ENCODE measurements at places on chromosomes 2 and 18.

DNA sequence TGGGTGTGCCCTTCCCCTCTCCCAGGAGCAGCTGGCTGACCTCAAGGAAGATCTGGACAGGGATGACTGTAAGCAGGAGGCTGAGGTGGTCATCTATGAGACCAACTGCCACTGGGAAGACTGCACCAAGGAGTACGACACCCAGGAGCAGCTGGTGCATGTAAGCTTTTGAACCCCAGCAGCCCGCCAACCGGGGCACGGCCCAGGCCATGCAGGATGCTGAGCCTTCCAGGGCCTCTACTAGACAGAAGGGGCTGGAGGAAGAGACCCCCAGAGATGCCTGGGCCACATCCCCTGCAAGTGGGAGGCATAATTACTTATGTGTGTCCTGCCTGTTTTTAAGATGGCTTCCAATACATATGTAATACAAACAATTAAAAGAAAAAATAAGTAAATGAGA lies 239.3 kb downstream of the GLI2 start:
- DNase-seq, result no peak

- DNase-seq, result no peak
Observed at GRCh38 chr2:119637371-119637770, 41.6 kb upstream of the TMEM177 start.

GRCh38 chr2:30371772-30372373 lies 75.2 kb upstream of the LCLAT1 start:
- DNase-seq, result no peak

DNA sequence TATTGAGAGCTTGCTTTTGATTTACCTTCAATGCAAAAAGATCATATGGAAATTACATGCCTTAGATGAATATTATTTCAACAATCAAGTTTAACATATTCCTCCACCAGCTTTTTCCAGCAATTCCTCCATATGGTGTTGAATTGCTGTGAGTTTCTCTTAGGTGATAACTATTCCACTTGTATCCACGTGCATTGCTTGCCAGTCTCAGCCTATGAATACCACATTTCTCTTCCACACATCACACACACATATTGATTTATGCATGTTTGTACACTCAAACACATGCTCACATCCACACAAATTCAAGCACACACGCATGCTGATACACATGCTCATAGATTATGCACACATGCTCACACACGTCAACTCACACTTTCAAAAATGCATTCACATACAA lies 770.0 kb upstream of the LINC00305 start:
- no peak for DNase-seq

DNA sequence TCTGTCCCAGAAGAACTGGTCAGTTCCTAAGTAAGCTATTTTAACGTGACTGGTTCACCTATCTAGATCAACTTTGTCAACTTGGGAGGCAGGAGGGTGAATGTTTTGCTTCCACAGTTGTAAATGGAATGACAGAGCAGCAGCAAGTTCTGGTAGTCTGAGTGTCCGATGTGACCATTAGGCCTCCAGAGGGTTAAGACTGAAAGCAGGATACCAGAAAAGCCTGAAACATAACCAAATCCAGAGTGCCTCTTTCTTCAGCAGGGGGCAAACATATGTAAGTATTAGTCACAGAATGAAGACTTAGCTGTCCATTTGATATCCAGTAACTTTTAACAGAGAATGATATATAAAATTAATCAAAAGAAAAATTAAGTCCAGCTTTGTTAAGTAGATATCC lies 9.2 kb downstream of the HOXD3 start:
- no peak for DNase-seq

Measured in NCI-H446 treated with DMSO at 0.1 percent for 48 hours (cell line).